ENCODE measurements at places on chromosomes 2 and 18. TPM values are rescaled to one million over a fixed set of nuclear protein-coding genes. Genes with fewer than 3 reads are reported as not detected.

ALLC gene
- not detected for polyA plus RNA-seq

DNA sequence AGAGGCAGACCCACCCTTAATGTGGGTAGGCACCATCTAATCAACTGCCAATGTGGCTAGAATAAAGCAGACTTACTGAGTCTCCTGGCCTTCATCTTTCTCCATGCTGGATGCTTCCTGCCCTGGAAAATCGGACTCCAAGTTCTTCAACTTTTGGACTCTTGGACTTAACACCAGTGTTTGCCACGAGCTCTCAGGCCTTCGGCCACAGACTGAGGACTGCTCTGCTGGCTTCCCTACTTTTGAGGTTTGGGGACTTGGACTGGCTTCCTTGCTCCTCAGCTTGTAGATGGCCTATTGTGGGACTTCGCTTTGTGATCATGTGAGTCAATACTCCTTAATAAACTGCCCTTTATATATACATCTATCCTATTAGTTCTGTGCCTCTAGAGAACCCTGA lies 21.9 kb downstream of the ST8SIA5 start:
- DNase-seq: no peak

DNA sequence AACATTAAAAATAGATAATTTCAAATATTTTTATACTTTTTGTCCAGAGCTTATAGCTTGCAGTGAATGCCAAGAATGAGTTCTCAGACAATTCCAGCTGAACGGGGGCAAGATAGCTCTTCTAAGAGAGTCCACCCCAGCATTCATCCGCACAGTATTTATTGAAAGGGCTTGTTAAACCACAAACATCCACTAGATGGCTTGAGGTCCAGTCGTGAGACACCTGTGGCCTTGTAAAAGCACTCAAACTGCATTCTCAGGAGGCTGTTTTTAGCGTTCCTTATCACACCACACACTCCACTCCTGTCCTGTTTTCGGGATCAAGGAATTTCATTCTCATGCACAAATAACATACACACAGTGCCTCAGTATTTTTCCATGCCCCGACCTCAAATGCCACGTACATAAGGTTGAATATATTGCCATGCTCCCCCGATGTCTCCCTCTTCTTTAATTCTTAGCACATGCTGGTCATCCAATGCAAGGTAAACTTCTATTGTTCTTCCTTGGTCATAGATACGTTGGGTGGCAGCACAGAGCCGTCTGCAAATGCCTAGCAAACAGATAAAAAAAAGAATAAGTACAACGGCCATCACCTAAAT lies 47.4 kb downstream of the DNAJC10 start:
- peak; percentile 66 for DNase-seq

DNA sequence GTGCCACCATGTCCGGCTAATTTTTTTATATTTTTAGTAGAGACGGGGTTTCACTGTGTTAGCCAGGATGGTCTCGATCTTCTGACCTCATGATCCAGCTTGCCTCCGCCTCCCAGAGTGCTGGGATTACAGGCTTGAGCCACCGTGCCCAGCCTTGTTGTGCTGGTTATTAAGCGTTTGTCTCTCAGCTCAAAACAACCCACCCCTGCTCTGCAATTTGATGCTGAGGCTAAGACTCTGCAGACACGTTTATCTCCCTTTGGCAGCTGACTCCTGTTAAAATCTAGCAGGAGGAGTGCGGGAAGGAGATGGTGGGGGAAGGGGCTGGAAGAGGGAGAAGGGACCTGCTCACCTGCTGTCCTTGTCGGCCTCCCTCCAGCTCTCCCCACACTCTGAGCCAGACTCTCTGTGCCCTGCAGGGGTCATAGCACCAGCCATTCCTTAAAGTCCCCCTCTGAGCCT lies 29.9 kb upstream of the IMPA2 start:
- DNase-seq: no peak

- DNase-seq: peak; percentile 62
Observed at GRCh38 chr2:205270689-205271088, 411.6 kb upstream of the NRP2 start.

DNA sequence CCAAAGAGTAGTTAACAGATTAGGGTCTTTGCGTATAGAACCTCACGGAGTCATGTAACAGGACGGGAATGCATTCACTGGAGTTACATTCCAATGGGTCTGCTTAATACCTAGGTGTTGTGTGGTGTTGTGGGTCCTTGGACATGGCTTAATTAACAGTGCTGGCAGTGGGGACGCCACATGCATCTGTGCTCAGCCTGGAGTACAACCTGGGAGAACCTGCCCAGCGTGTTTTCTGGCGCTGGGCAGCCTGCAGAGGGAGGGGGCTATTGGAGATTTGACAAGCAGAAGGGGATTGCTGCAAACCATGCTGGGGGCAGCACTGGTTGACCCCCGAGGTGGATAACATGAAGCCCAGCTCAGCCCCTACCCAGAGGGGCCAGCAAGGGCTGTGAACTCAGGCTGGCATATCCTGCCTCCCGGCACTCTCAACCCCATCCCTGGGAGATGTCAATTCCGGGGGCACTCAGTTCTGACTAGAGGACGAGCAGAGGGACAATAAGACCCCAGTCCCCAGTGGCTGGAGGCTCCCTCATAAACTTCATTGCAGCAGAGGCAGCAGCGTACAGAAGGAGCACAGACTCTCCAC lies 29.3 kb upstream of the COPS8 start:
- peak; percentile 43 for DNase-seq

GRCh38 chr2:86518481-86518880 lies 44.8 kb downstream of the CHMP3 start:
- DNase-seq: peak; percentile 69

DNA sequence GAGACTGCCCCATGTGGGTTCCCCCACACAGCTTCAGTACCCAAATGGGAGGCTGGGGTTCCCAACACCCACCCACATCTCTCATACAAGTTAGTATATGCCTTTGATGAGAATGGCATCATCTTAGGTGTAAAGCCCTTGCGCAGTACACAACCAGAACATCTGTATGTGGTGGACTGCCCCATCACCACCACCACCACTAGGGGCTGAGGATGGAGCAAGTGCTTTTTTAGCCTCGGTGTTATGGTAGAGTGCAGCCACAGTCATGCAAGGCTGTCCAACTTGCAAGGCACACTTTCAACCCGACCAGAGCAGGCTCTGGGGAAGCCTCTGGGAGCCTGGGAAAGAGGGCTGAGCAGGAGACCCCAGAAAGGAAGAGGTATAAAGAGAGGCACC lies 241.2 kb downstream of the TFCP2L1 start:
- DNase-seq: no peak

R3HDM1 gene
- polyA plus RNA-seq: 7.0 TPM

DNA sequence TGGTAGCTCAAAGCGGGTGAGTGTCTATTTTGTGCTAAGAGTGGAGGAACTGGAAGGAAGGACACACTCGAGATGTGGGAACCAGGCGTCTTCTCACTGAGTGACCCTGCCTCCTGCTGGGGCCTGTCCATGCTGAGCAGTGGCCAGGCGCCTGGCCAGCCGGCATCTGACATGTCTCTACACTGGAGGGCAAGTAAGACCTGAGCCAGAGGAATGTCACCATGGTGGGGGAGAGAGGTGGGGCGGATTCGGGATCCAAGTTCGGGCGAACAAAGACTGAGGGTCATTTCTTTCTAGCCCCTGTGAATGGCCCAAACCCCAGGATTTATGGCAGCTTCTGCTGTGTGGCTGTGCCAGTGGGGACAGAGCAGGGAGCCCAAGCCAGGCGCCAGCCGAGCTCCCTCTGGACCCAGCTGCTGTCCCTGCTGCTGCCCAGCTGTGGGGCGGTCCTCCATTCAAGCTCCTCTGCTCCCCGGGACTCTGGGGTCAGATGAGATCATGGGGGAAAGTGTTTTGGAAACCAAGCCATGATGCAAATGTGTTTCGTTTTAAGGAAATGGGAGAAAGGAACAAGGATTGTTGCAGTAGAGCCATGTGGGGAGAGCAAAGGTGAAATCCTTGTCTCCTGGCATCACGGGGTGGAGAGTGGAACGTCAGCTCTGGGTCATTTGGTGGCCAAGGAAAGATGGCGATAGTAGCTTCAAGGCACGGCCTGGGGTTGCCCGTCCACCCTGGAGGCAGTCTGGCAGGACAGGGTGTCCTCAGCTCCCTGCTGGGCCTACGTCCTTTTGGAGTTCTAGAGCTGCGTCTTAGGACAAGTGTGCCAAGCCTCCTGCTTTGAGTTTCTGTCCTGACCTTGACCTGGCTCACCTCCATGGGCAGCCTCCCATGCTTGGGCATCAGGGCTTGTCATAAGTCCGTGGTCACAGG lies 8.1 kb downstream of the ACKR3 start:
- DNase-seq: no peak

- no peak for DNase-seq
Observed at GRCh38 chr2:37652199-37652640, 19.2 kb downstream of the CDC42EP3 start.

ADAM17 gene
- polyA plus RNA-seq: 5.7 TPM

SPP2 gene
- not detected for polyA plus RNA-seq

GRCh38 chr2:128329607-128330006 lies 10.9 kb upstream of the HS6ST1 start:
- DNase-seq: no peak

- DNase-seq: no peak
Observed at GRCh38 chr2:207898354-207898695, 127.0 kb downstream of the PLEKHM3 start.

GPR39 gene
- polyA plus RNA-seq: 5.5 TPM

Measured in stomach (tissue), 19 donors.